ENCODE measurements at places on chromosomes 6 and 20.
A peak's percentile ranks its signal among the peaks of the same experiment; 100 is the strongest.

- DNase-seq = no peak
Measured at GRCh38 chr6:100846276-100846675, 34.9 kb downstream of the ASCC3 start.

GRCh38 chr6:12886961-12887775 is 170.6 kb downstream of the PHACTR1 start:
- no peak for DNase-seq

- no peak for DNase-seq
Measured at GRCh38 chr6:127404594-127405178, 54.5 kb downstream of the KIAA0408 start.

GRCh38 chr6:105880030-105880492 is 206.1 kb upstream of the PRDM1 start:
- DNase-seq = no peak

DNA sequence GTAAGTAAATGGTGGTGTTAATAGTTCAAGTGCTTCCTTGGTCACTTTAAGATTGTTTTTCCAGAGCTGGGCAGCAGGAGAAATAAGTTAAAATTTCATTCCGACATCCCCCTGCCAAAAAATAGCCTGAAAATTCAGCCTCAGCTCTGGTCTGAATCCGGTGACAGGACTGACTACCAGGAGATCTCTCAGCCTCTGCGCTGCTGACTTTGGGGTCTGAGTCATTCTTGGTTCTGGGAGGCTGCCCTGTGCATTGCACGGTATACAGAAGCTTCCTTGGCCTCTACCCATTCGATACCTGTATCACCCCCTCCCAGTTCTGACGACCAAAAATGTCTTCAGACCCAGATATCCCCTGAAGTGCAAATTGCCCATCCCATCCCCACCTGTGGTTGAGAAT is 36.3 kb upstream of the TFAP2C start:
- DNase-seq = no peak

DNA sequence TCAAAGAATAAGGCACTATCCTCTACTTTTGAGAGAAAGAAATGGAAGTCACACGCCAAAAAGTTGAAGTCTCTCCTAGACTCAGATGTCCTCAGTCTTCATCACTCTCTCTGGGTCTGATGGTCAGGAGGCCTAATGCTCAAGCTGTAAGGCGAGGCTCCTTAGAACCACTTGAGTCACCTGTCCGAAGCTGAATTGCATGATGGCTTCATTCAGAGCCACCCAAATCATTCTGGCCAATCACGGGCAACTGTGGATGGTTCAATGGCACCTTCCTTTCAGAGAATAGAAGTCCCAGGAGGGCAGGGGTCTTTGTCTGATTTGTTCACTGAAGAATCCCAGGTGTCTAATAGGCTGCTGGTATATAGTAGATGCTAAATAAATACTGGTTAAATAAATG is 69.4 kb upstream of the RNF24 start:
- no peak for DNase-seq

DNA sequence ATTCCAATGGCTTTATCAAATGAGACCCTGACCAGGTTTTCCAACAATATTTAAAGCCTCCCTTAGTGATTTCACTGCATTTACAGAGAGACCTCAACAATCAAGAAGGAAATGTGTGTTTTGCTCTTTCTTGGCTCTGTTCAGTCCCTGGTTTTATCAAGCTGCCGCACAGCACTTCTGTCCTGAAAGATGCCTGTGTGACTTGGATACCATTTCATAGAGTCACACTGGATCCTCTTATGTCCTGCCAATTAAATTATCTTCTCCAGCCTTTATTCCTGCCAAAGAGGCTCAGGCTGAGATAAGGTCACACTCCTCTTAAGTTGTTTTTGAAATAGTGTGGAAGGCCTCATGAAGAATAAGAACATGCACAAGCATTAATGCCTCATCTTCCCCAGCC is 197.0 kb upstream of the RNF217 start:
- DNase-seq = no peak

GRCh38 chr20:24873025-24873620 is 75.9 kb upstream of the CST7 start:
- no peak for DNase-seq

GRCh38 chr6:41720262-41720620 is 15.2 kb downstream of the TFEB start:
- DNase-seq = no peak

DNA sequence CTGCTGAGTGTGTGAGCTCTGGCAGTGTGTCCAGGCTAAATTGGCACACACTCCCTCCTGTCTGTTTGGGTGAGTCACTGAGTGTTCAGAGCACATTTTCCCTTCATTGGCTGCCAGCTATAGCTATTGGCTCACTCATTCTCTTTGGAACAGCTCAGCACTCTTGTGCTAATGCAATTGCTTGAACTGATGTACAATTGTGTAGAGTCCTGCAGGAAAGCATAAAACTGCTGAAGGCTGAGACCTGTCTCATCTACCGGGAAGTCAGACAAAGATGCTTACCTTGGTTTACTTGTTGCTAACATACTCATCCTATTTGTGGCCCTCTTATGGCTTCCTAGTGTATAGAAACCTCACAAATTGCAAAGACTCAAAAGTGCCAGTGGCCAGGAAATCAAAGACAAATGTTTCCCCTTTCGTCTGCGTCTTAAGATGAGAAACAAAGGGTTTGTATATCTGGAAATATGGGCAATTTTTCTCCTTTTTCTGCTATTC is 351.0 kb downstream of the BCKDHB start:
- DNase-seq = no peak

DNA sequence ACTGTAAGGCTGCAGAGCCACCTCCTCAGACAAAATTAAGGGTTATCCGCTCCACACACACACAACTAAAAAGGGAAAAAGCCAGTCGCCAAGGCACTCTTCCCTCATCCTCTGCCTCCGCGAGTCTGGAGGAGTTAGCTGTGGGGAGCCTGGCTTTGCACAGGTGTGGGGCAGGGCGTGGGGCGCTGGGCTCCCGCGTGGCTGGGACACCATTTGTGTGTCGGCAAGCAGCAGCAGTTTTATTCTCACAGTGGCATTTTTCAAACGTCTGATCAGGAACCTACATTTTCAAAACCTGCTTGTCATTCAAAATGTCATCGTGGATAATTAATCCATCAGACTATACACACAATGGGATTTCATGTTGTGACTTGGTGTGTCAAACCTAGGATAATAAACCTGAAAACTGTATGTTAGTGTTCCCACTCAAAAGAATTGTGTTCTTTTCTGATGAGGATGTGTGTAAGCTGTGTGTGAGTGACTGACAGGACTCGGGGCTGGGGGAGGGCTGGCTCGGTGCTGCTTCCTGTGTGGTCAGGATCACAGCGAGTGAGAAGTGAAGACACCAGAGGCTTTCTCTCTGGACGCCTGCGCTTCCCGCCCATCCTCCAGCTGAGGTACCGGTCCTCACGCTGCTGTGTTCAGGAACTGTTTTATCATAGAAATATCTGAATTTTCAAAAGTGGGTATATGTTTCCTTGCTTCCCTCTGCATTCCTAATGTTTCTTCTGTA is 83.1 kb downstream of the IRF4 start:
- peak; percentile 34 for DNase-seq

DNA sequence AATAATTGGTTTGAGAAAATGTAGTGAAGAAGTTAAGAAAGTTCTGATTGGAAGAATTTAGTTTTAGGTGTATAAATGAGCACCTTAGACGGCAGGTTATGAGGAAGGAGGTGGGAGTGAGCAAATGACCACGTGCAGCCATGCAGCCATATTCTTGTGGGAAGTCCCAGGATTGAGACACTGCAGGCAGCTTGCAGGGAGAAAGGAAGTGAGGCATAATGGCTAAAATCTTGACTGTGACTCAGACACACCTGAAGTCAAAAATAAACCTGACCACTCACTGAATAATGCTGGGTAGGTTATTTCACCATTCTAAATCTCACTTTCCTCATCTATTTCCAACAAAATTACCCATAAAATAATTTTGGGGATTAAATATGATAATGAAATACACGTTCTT is 16.6 kb downstream of the DSE start:
- DNase-seq = no peak

GRCh38 chr20:14604143-14604542 is 266.7 kb upstream of the FLRT3 start:
- DNase-seq = no peak

DNA sequence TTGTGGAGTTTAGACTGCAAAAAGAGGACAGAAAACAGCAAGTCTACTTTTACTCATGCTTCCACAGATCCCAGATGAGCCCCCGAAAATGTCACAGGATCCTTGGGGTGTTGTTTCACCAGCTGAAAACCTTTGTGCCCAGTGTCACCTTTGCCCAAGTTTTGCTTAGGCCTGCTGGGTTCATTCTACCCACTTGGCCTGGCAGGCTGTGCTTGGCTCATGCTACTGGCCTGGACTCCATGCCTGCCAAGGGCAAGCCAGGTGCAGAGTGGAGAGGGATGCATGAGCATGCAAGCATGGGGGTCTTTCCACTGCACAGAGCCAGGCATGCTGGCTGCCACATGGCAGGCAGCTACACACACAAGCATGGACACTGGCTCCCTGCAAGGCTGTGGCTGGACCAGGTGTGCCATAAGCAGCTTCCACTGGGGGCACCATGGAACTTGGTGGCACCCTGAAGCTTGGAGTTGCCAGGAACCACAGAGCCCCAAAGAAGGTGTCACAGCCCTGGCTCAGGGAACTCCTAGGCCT is 1082.0 kb downstream of the KHDRBS2 start:
- DNase-seq = no peak

DNA sequence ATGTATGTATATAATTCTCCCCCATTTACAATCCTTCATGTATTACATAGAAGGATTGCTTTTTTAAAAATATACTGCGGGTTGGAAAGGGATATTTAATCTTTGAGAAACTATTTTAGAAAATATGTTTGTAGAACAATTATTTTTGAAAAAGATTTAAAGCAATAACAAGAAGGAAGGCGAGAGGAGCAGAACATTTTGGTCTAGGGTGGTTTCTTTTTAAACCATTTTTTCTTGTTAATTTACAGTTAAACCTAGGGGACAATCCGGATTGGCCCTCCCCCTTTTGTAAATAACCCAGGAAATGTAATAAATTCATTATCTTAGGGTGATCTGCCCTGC is 3.6 kb downstream of the FOXC1 start:
- no peak for DNase-seq

GRCh38 chr6:40400738-40401137 is 186.4 kb downstream of the LRFN2 start:
- DNase-seq = no peak

DNA sequence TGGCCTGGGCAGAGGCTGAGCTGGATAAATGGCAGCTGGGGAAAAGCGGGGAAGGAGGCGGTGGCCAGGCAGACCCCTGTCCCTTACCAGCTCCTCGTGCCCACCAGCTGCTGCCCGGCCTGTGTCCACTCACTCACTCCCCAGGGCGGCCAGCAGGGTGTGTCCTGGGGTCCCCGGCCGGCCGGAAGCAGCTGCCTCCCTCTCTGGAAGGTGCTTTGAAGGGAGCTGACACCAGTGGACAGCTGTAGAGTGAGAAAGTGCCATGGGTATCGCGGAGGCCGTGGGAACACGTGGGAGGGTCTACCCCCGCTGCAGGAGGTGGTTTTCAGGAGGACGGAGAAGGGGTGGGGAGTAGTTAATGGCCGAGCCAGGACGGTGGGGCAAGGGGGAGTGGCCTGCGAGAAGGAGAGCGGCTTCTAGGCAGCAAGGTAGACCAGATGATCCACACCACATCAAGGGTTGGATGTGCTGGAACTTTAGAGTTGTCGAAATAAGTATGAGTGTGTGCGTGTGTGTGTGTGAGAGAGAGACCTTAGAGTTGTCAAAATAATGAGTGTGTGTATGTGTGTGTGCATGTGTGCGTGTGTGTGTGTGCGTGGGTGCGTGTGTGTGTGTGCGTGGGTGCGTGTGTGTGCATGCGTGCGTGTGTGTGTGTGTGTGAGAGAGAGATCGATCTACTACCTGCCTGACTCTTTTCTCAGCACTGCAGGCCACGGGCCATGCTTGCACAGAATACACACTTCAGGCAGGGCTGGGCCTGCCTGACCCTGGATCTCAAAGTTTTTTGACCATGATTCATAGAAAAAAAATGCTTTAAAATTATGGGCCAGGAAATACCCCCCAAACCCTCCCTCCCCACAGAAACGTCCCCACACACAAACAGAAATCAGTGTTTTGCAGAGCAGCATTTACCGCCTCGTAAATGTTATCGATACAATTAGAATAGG is 43.9 kb downstream of the CDH4 start:
- no peak for DNase-seq

DNA sequence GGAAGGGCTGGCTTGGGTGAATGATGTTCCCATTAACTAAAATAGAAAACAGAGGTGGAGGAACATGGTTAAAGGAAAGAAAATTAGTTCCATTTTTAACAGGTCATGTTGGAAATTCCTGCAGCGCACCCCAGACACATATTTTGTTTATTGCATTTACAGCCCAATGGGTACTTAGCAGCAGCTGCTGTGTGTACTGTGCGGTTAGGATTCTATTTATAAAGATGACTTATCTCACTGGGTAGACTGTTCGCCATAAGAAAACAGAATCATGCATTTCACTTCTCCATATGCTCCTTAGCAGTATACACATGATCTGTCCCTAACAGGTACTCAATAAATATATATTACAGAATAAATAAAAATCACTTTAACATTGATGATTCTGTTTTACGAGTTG is 135.8 kb downstream of the SLC35F1 start:
- DNase-seq = no peak

GRCh38 chr6:75694406-75694805 is 54.6 kb upstream of the MYO6 start:
- no peak for DNase-seq

GRCh38 chr20:7470912-7471311 is 469.3 kb downstream of the HAO1 start:
- no peak for DNase-seq

DNA sequence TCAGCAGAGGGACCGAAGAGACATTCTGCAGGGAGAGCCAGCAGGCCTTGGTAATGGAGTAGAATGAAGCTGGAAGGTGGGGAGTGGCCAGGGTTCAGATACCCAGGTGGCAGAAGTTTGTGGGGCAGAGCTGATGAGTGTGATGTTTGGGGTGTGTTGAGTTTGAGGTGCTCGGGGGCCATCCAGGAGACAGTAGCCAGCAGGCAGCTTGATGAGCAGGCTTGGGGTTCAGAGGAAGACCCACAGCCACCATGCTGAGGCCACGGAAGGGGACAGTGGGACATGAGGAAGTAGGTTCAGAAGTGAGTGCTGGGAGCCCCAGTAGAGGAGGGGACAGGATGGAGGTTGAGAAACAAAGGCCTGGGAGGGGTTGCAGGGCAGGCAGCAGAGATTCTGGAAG is 11.1 kb upstream of the FOXS1 start:
- no peak for DNase-seq

DNA sequence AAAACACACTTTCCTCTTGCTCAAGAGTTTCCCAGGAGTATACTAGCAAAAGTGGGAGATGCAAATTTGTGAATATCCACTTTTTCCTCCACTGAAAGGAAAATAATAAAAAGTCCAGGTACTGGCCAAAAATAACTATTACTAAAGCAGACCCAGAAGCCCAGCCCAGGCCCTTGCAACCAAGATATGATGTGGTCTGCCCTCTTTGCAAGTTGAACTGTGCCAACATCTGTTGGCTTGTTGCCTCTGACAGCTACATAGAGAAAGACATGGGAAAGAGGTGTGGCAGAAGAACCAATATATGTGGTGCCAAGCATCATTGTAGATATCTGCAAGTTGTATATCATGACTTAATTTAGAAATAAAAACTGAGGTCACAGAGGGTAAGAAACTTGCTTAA is 78.4 kb upstream of the JAG1 start:
- no peak for DNase-seq

GRCh38 chr6:30344191-30344867 is 627 bp upstream of the RPP21 start:
- no peak for DNase-seq

GRCh38 chr6:111802015-111802414 is 71.2 kb downstream of the FYN start:
- no peak for DNase-seq

GRCh38 chr6:156910938-156911337 is 133.8 kb downstream of the ARID1B start:
- no peak for DNase-seq

- DNase-seq = no peak
Measured at GRCh38 chr20:56373942-56374341, 15.2 kb downstream of the FAM210B start.

All from stimulated activated CD4-positive, alpha-beta T cell treated with anti-CD3 and anti-CD28 coated beads, Interleukin-1b, Interleukin-23, amount 100 ng/mL, for 1 hour (primary cell).